ENCODE measurements at places on chromosomes 2 and 18.

- no peak for DNase-seq
Observed at GRCh38 chr2:65999796-66000195, 435.1 kb upstream of the MEIS1 start.

DNA sequence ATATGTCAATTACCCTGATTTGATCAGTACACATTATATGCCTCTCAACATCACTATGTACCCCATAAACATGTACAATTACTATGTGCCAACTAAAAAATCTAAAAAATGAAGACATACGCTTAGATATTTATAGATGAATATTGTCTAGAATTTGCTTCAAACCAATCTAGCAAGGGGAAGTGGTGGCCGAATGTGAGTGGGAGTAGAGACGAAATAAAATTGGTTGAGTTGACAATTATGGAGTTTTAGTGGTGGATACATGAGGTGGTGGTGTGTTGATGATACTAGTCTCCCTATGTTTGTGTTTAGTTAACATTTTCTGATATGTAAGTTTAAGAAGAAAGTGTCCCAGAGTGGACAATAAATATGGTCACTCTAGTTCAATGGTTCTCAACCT is 49.0 kb downstream of the SDC1 start:
- no peak for DNase-seq

DNA sequence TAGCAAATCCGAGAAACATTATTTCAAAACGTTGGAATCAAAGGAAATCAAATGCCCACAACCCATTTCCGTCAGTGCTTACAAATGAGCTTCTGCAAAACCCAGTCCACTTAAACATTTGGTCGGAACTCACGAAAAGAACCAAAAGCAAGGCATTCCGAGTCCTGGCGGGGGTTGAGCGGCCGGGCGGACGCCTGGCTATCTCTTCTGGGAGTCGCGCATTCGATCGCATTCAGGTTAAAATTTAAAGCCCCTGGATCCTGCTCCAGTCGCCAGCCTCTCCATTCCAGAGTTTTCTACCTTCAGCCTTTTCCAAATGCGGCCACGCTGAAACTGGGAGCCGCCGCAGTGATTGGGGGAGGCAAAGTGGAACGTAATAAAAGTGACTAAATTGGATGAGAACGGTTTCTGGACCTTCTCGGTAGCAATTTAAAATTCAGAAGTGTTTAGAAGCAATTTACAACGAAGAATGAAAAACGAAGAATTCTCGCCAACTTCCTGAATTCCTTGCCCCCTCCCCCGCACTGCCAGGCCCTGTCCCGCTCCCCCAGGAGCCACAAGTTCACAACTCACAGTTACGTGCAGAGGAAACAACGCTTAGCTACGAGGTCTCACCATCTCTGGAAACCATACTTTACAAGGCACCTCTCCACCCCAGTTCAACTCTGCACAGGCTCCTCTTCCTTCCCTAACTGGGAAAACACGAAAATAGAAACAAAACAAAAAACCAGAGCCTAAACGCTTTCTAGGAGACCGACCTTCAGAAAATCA is 1.7 kb upstream of the GATA6 start:
- no peak for DNase-seq

GRCh38 chr2:235366807-235367206 is 127.0 kb upstream of the AGAP1 start:
- no peak for DNase-seq

DNA sequence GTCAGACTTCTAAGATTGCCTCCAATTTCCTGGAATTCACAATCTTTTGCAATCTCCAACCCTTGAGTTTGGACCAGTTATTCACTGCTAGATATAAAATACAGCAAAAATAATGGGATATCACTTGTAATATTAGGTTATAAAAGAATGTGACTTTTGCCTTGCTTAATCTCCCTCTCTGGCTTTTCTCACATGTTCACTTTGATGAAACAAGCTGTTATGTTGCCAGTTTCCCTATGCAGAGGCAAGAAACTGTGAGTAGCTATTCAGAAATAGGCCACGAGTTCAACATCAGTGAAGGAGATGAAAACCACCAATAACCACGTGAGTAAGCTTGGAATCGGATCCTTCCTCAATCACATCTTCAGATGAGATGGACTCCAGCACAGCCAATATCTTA is 842.7 kb downstream of the RNF144A start:
- DNase-seq, result no peak

DNA sequence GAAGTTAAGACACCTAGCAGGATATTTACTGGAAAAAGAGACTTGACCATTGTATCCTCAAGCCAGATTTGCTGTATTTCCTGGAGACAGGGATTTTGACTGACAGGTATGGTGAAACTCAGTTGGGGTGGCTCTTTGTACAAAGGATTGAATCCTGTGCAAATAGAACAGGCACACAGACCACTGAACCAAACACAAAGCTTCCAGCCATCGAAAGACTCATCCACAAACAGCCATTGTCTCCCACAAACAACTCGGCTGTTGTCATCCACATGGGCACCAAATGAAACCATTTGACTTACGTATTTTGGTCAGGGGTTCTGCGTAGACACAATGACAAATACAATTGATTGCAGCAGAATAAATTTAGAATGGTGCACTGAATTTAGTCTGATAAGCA is 15.9 kb downstream of the RNF152 start:
- no peak for DNase-seq

GRCh38 chr2:85920810-85921545 is 32.2 kb upstream of the ST3GAL5 start:
- DNase-seq, result no peak

DNA sequence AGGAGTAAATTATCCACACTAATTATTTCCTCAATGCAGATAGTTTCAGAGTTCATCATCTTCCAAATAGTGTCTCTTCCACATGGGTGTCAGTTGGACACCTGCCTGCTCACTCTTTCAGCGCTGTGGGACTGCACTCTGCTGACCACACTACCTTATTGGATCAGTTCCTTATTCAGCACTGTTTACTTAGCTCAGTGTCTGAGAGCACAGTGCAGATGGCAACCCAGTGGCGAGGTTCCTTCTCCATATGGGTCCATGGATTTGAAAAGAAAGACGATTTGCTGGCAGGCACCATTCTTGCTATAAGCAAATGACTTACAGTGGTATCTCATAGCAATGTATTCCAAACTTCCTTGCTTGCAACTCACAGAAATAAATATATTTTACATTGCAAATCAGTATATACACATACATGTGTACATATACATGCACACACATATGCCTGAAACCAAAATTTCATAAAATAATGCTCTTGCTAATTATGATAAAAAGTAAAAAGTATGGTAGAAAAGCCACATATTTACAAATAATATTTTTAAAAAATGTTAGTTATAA is 354.8 kb downstream of the INSIG2 start:
- no peak for DNase-seq

DNA sequence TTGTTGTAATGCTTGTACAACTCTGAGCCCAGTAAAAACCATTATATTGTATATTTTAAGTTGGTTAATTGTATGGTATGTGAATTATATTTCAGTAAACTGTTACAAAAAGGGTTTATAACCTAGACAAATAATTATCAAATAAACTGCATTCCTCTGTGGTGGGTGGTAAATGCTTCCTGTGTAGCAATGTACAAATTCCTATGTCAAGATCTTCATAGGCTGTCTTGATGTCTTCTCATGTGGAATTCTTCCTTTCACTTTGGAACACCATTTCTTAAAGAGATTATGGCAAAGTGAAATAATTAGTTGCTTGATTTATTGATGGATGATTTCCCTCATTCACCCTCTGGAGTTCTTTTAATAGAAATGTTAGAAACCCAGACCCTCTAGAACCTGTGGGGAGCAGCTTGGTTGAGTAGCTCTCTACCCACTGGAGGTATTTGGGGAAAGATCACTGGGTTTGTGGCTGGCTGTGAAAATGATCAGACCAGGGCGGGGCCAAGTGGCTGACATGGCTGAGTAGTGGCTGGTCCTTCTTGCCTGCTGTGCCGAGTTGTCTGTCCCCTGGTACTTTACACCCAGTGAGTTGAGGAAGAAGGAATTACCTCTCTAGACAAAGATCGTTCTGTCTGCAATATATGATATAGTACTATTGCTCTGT is 22.4 kb upstream of the MGAT5 start:
- no peak for DNase-seq

DNA sequence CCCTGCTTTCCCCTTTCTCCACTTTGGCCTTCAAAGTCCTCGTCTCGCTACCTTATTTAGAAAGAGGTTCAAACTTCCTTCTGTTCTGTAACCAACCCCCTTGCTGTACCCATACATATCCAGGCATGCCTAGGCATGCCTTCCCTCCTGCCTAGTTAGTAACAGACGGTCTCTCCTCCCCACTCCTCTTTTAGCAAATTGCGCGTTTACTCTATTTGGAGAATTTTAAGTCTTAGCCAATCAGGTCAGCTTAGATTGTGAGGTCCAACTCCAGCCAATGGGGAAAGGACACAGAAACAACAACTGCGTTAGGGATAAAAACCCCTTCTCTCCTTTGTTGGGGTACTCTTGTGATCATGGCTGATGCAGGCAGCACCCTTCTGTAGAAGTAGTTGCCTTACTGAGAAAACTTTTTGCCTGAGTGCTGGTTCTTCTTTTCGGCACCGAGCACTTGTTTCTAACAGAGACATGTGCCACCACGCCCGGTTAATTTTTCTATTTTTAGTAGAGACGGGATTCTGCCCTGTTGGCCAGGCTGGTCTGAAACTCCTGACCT is 85.9 kb upstream of the FOXI3 start:
- DNase-seq, result no peak

- no peak for DNase-seq
Observed at GRCh38 chr18:66646609-66647008, 42.7 kb upstream of the CDH19 start.

DNA sequence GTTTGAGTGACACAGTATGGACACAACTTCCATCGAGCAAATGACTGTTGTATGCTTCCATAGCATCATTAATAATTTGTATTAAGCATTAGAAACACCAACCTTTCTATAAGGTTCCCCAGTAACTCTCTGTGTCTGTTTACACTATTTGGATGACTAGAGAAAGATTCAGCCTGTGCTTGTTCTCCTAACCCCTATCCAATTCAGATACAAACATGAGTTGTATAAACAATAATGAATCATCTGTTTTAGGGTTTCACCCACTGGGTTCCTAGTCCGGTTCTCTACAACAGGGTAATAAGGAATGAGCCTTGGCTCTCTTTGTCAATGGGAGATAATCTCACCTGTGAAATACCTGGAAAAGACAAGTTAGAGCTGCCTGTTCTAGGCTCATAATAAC is 894.1 kb upstream of the PIK3C3 start:
- no peak for DNase-seq

GRCh38 chr2:240419723-240420122 is 15.7 kb upstream of the GPC1 start:
- no peak for DNase-seq

- no peak for DNase-seq
Observed at GRCh38 chr2:1978706-1979105, 234.4 kb upstream of the PXDN start.

DNA sequence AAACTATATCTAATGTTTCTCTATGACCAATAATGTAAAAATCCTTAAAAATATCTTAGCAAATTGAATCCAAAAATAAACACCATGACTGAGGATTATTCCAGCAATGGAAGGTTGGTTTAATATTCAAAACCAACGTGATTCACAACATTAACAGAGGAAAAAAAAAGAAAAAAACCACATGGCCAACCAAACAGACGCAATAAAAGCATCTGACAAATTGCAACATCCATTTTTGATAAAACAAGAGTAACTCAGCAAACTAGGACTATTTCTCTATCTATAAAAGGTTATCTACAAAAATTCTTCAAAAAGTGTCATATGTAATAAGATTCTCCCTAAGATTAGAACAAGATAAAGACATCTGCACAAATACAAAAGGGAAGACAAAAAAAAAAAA is 28.9 kb downstream of the PPP3R1 start:
- no peak for DNase-seq

- peak; percentile 91 for DNase-seq
Observed at GRCh38 chr2:128736689-128737545, 418.2 kb upstream of the HS6ST1 start.

DNA sequence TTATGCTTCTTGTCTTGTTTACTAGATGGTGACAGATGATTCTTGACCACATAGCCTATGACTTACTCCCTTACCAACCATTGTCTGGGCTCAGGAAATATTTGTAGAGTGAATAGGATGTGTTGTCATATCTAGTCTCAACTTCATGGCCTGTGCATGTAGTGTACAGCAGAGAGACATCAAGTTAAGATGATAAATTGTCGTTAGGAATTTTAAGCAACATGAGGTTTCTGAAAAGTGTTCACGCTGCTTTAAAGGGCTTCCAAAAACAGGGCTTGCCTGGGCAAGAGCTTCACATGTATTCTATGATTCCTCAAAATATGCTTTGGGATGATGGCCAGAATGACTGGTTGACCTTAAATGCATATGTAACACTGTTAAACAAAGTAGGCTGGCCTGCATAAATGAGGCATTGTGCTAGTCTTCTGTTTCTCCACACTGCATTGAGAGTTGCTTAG is 424.0 kb downstream of the RND3 start:
- no peak for DNase-seq

DNA sequence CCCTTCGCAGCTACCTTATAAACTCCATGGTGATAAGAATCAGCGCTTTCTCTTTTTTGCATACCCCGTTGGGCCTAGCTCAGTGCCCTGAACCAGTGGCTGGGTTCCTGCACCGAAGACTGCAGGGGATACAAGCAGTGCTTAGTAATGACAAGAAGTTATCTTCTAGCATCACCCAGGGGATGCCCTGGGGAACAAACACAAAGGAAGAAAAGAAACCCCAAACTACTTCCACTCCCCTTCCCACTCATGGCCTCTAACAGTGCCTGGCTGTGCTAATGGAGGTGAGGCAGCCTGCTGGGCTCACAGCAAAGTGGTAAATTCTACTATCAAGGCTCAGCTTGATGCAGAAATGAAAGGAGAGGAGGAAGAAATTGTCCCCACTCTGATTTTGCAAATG is 314.7 kb downstream of the TXNL1 start:
- no peak for DNase-seq

DNA sequence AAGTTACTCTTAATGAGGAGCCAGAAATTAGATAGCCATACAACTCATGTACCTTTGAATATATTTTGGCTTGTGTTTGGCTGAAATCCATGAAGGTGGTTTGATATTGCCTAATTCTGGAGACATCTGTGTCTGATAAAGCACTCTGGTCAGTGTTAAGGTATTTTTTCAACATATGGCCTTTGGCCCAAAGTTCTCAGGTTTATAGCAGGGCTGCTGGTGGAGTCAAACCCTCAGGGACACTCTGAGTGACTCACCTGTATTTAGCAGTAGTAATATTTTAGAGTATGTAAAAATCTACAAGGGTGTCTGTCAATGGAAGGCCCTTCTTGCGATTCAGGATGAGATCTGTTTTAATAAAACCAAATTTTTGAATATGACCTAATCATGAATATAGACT is 666.5 kb downstream of the SLC4A3 start:
- DNase-seq, result no peak
